ENCODE measurements at places on chromosomes 13 and 19.
A peak's percentile ranks its signal among the peaks of the same experiment; 100 is the strongest.

DNA sequence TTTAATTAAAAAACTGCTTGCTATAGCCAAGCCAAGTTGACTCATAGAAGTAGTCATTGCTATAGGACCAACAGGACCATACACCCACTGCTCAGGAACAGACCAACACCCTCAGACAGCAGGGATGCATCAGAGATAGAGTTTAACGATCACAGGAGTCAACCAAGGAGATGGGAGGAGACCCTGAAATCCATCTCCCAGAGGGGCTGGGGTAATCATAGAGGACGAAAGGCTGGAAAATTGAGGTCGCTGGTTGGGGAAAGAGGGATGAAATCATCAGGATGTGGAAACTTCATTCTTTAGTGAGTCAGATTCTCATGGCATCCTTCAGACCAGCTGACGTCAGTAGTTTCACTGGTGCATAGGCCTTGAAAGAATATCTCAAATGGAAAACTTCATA, 160.4 kb upstream of the GPC6 start:
- no peak for DNase-seq

- DNase-seq = no peak
Observed at GRCh38 chr13:70253834-70254233, 145.6 kb upstream of the KLHL1 start.

DNA sequence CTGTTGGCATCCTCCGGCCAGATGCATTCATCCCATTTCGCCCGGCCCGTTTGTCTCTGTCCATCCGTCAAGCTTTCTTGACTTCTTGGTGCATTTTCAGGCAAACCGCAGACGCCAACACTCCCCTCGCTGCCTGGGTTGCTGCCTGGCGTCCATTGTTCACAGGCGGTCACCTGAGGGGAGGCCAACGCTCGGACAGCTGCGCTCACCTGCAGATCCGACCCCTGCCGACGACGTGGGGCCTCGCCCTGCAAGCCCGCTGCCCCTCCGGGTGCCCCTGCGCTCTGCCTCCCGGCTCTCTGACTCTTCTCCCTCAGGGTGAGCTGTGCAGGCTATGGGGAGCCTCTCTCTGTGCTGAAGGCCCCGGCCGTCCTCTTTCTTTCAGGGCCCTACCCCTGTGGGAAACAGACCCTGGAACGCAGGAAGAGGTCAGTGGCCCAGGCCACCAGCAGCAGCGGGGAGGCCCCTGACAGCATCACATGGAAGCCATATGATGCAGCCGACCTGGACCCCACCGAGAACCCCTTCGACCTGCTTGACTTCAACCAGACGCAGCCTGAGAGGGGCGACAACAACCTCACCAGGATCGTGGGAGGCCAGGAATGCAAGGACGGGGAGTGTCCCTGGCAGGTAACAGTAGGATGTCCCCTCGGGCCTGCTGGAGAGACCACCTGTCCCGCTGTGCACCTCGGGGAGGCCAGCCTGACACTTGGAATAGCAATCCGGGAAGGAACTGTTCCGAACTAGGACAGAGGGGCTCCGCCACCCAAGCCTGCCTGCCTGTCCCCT, 14.8 kb upstream of the PROZ start:
- DNase-seq = no peak

GRCh38 chr13:48318821-48319511, 15.4 kb downstream of the RB1 start:
- no peak for DNase-seq

DNA sequence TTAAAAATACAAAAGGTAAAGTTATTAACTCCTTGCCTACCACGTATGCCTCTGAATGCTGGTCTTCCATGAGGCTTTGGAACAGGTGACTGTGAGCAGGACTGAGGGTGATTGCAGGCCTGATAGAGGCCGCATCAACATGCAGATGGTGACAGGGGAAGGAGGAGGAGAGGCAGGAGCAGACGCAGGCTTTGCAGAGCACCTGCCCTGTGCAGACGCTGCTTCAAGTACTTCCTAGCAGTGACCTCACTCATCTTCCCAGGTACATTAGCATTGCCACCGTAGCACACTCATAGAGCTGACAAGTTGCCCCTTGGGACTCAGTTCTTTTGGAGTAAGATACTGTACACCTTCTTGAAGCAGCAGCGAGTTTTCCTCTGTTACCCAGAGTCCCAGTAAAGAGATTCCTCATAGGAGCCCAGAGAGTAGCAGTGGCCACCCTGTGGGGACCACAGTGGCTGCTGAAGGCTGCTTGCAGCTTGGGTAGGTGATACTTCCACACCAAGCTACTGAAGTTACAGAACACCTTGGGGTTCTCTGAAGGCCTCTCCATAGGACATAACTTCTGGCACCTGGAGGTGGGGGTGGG, 56.0 kb downstream of the ZNF536 start:
- DNase-seq = no peak

DNA sequence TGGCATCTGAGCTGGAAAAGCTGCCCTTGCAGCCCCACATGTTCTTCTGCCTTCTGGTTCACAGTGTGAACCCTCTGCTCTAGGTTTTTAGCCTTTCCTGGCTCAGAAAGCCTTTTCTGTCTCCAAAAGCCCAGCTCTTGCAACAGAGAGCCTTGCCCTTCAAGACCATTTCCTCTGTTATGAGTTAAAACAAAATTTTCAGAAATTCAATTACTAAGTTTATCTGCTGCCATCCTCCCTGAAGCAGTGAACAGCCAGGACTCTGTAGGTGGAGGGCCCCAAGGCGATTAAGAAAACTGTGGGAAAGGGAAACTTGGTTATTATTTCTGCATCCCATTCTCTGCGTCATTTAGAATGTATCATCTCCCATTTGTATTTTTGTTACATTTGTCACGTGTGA, 18.8 kb downstream of the FAM124A start:
- no peak for DNase-seq

GRCh38 chr19:39828654-39829032, 5.3 kb downstream of the DYRK1B start:
- DNase-seq = no peak

GRCh38 chr13:39804332-39805210, 149.1 kb downstream of the COG6 start:
- DNase-seq = no peak

DNA sequence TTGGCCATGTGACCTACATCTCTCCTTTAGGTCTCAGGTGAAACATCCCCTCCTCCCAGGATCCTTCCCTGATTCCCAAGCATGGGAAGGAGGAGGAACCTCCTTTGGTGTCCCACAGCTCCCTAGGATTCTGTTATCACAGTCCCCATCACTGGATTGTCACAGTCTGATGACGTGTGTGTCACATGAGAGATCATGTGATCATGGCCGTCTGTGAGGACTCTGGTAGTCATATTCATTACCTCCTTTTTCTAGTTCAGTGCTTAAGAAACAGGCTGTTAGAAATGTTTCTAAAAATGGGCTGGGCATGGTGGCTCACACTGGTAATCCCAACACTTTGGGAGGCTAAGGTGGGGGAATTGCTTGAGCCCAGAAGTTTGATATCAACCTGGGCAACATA, 3.0 kb downstream of the DHX34 start:
- no peak for DNase-seq

GRCh38 chr19:38036707-38037611, 130.0 kb downstream of the SIPA1L3 start:
- DNase-seq = no peak

GRCh38 chr19:7871437-7872305, 2.5 kb downstream of the PRR36 start:
- DNase-seq = peak; percentile 70

GRCh38 chr13:108044954-108045353, 170.4 kb downstream of the LIG4 start:
- DNase-seq = no peak

- no peak for DNase-seq
Observed at GRCh38 chr13:100753376-100753775, 78.8 kb upstream of the TMTC4 start.

- no peak for DNase-seq
Observed at GRCh38 chr13:18952225-18953016, 229.2 kb downstream of the TUBA3C start.

GRCh38 chr13:105436943-105437342, 1098.5 kb downstream of the EFNB2 start:
- DNase-seq = peak; percentile 3

GRCh38 chr19:43667876-43668405, 2.0 kb downstream of the PLAUR start:
- no peak for DNase-seq

GRCh38 chr13:20270163-20270865, 38.2 kb upstream of the GJB6 start:
- no peak for DNase-seq

GRCh38 chr13:28385362-28385761, 109.6 kb downstream of the FLT1 start:
- DNase-seq = no peak

DNA sequence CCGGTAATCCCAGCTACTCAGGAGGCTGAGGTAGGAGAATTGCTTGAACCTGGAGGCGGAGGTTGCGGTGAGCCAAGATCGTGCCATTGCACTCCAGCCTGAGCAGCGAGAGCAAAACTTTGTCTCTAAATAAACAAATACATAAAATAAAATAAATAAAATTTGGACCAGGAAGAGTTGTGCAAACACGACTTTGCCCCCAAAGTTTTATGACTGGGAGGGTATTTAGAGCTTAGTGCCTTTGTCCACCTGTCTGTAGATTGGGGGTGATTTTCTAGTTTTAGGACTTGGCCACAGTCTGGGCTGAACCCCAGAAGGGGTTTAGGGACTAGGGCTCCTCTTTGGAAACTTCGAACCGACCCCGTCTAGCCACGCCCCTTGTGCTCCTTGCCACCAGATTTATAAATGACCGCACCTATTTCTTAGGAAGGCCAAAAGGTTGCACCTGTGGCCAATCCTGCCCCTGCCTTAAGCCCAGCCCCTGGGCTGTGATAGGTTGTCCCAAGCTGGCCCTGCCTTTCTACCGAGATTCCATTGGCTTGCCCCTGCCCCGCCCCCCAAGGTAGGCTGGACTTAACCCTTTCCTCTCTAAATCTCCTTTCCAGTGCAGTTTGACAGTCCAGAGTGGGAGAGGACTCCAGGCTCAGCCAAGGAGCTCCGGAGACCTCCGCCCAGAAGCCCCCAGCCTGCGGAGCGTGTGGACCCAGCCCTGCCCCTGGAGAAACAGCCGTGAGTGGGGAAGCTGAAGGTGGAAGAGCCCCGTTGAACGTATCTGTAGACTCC, 5.3 kb downstream of the SHD start:
- no peak for DNase-seq

- DNase-seq = no peak
Observed at GRCh38 chr19:56712611-56713276, 41.2 kb upstream of the ZNF835 start.

GRCh38 chr19:44648631-44649251, 5.0 kb downstream of the PVR start:
- no peak for DNase-seq

- DNase-seq = peak; percentile 65
Observed at GRCh38 chr19:41324921-41325639, 15.1 kb downstream of the CCDC97 start.

DNA sequence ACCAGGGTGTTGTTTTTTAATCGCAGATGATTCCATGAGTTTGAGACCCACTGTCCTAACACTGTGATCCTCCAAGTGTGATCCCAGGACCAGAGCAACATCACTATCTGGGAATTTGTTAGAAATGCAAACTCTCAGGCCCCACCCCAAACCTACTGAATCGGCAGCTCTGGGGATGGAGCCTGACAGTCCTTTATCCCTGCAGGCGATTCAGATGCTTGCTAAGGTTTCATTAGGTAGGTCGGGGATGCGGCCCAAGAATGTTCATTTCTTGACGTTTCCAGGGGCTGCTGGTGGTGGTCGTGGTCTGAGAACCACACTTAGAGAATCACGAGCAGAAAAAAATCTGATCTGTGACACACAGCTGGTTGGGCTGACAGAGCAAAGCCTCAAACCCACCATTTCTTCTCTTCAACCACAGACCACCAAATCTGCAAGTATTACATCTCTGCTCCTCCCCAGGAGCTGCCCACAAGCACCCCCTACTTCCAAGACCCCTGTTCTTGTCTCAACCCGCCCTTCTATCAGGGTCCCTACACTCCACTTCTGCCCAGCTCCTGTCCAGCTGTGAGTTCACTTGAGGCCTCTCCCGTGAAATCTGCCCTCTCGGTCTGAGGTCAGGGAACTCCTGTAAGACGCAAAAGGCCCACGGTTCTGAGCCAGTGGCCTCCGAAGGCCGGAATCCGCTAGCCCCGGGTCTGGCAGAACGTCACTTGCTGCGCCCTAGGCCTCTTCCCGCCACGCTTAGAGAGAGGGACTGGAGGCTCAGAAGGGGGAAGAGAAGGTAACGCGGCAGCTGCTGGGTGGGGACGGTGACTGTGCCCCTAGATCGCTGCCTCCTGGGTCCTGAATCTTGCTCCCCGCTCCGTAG, 1.1 kb upstream of the FARP1 start:
- peak; percentile 33 for DNase-seq

GRCh38 chr19:45349430-45349941, 8.9 kb downstream of the KLC3 start:
- no peak for DNase-seq

DNA sequence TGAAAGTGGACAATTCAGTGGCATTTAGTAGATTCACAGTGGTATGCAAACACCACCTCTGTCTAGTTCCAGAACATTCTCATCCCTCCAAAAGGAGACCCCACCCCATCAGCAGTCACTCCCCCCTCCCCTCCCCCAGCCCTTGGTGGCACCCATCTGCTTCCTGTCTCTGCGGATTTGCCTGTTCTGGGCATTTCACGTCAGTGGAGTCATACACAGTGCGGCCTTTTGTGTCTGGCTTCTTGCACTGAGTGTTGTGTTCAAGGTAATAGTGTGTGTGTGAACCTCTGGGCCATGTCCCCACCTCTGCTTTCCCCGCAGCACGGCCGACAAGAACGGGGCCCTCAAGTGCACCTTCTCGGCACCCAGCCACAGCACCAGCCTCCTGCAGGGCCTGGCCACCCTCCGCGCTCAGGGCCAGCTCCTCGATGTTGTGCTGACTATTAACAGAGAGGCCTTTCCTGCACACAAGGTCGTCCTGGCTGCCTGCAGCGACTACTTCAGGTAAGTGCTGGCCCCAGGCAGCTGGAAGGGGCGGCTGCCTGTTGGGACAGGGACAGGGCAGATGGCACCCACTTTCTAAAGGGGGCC, 19.4 kb upstream of the CRTC1 start:
- no peak for DNase-seq

GRCh38 chr13:33125821-33126570, 109.8 kb downstream of the KL start:
- DNase-seq = no peak

DNA sequence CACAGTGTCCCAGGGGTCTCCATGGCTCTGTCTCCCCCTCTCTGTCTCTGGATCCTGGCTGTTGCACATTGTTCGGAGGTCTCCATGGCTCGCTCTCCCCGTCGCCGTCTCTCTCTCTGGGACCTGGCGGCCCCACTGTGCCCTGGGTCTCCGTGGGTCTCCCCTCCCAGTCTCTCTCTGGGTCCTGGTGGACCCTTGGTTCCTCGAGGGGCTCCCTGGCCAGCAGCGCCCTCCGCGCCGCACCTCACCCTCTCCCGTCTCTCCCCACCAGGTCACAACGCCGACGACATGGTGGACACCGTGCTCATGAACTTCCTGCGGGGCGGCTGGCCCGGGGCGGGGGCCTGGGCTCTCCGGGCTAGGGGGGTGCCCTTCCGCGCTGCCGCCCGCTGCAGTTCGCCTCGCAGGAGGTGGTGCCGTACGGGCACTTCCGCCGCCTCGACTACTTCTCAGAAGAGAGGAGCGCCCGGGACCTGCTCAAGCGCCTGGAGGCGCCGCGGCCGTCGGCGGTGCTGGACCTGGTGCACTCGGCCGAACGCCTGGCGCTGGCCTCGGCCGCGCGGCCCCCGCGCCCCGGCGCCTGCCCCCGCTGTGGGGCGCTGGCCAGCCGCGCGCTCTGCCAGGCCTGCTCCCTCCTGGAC, 29.1 kb downstream of the SIGLEC5 start:
- no peak for DNase-seq

GRCh38 chr13:23384111-23384510, 49.4 kb downstream of the SACS start:
- DNase-seq = no peak
